ENCODE measurements at places on chromosomes 2 and 18.

- DNase-seq = no peak
Observed at GRCh38 chr2:215847056-215847455, 166.3 kb downstream of the MREG start.

GRCh38 chr2:239106314-239106908 lies 258.5 kb downstream of the TWIST2 start:
- DNase-seq = peak; percentile 64

GRCh38 chr2:20065885-20066602 lies 14.6 kb upstream of the LAPTM4A start:
- no peak for DNase-seq

- DNase-seq = no peak
Observed at GRCh38 chr2:75241696-75242095, 42.4 kb upstream of the TACR1 start.

GRCh38 chr2:179336782-179337534 lies 72.3 kb upstream of the SESTD1 start:
- DNase-seq = no peak

- no peak for DNase-seq
Observed at GRCh38 chr2:137380610-137381009, 583.7 kb upstream of the HNMT start.

DNA sequence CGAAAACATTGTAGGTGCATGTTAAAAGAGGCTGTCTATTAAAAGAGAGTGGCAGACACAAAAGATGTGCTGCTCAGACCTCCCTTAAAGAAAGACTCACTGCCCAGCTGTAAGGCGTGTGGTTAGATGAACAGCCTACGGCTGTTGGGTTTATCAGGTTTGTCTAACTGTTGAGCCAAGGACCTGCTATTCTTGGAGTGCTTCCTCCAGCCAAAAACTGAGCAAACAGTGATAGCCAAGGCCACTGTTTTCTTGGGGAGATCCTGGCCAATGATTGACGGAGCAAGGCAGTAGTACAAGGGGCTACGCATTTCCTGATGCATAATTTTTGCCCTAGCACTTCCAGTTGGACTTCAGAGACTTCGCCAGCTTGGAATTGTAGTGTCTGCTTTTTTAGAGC lies 1.4 kb upstream of the RAB3GAP1 start:
- no peak for DNase-seq

DNA sequence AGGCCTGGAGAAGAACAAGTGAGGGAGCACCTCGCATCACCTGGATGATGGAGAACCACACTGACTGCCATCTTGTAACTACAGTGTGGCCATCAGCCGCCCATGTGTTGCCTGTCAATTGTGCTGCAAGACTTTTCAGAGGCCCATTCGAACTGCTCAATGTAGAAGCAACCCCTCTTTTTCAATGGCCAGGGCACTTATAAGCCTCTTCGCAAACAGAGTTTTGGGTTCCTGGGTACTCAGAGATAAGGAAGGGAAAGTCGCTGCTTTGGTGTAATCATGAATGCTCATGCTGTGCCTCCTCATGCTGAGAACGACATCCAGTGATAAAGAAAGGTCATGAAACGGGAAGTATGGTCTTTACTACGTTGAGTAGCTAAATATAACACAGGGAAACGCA lies 143.9 kb upstream of the SLC39A10 start:
- no peak for DNase-seq

GRCh38 chr2:38237311-38237710 lies 139.8 kb downstream of the ATL2 start:
- DNase-seq = no peak

DNA sequence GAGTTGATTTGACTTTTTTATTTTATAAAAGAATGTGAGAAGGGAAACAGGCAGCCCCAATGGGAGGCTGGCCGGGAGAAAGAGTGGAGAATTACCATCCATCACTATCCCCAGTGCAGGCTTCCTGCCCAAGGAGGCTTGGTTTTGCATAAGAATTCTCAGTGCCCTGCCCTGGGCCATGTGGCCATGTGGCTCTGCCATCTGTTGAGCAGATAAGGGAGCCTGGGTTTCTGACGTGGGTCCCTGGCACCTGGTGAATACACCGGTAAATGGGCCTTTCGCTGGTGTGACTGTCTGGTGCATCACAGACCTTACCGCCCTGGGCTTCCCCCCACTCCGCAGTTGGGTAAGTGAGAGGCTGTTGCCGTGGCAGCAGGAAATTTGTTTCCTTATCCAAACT lies 54.5 kb upstream of the TMEM163 start:
- peak; percentile 53 for DNase-seq

DNA sequence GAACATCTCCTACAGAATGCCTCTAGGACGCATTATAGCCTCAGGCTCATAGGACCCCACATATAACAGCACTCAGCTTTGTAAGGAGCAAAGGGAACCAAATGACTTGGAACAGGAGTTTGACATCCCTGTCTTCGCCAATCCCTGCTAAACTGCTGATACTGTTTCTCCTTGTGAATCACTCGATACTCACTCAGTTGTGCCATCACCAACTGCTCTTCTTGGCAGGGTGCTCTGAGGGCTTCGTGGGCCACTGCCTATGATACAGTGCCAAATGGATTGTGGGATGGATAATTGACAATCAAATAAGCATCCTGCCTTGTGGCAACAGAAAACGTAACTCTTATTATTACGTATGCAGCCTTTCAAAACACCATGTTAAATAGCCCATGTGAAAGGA lies 396.3 kb downstream of the RIT2 start:
- DNase-seq = no peak

DNA sequence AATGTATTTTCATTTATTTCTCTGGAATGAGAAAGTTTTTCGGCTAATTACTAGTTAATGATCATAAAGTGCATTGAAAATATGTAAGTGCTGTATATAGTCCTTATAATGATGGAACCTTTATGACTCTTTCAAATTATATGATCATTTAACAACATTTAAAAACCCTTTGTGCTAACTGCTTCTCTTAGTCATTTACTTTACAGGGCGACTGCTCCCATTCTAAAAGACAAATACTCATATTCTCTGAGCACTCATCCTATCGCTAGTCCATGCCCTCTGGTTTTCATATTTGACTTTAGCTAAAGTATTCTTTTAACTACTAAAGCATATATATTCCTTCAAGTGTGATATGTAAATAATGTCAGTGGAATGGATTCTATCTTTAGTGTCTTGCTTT lies 168.2 kb downstream of the CDH7 start:
- no peak for DNase-seq

GRCh38 chr18:12253027-12253426 lies 1.1 kb upstream of the CIDEA start:
- DNase-seq = no peak

- DNase-seq = no peak
Observed at GRCh38 chr18:13372531-13372951, 154.0 kb downstream of the LDLRAD4 start.

GRCh38 chr2:119240311-119241204 lies 16.9 kb downstream of the STEAP3 start:
- no peak for DNase-seq

DNA sequence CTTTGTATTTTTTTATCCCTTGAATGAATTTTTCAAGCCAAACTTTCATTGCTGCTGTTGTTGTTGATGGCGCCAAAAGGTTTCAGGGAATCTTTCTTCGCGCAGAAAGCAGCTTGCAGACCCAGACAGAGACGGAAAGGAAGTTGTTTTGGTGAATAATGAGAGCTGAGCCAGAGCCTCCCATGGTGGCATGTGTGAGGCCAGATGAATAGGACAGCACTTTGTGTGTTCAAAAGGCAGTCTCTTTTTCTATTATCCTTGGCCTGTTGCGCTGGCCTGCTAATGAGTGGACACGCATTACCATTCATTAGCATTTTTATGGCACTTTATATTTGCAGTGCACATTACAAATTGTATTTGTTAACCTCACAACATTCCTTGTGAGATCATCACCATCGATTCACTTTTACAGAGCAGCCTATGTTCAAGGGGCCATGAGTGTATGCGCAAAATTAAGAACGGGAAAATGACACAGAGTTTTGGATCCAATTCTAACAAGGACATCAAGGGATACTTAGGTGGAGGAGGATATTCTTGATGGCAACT lies 754.7 kb downstream of the BCL11A start:
- DNase-seq = no peak

- no peak for DNase-seq
Observed at GRCh38 chr2:62343636-62344337, 147.9 kb downstream of the B3GNT2 start.

DNA sequence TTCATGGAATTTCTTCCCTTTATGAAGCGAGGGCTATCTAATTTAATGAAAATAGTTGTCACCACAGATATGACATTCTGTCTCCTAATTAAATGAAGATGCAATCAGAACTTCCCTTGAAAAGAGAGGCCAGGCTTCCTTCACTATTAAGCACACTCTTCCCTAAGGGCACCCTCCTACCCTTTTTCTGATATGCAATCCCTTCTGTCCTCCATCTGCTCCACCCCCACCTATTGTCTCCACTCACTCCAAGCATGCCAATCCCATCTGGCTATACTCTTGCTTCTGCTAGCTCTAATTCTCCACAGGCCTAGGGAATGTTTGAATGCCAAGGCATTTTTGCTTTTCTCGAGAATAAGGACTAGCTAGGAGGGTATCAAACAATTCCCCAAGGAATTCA lies 818.4 kb upstream of the FSHR start:
- no peak for DNase-seq

- no peak for DNase-seq
Observed at GRCh38 chr2:198544461-198544860, 740.1 kb downstream of the PLCL1 start.

DNA sequence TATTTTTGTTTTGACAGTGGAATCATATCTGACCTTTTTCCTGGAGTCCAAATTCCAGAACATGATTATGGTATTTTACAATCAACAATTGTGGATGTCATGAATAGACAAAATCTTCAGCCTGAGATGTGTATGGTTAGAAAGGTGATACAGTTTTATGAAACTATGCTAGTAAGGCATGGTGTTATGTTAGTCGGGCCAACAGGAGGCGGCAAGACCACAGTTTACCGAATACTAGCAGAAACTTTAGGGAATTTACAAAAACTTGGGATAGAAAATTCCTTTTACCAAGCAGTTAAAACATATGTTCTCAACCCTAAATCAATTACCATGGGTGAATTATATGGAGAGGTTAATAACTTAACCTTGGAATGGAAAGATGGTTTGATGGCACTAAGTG lies 137.0 kb downstream of the DNAH6 start:
- DNase-seq = no peak

DNA sequence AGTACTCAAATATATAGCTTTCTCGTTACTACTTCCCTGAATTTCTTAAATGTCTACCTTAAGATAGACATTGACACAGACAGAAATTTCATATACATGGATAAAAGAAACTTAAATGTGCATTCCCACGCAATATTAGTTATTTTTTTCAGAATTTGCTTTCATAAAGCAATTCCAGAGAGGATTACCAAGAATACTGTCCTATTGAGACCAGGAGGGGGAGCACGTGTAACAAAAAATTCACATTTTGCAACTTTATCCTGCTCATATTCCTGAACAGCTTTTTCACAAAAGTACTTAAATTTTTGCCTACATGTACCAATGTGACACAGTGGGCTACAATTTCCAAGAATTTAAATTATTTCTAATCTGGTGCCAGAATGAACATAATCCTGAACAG lies 30.7 kb upstream of the ERCC3 start:
- DNase-seq = no peak

DNA sequence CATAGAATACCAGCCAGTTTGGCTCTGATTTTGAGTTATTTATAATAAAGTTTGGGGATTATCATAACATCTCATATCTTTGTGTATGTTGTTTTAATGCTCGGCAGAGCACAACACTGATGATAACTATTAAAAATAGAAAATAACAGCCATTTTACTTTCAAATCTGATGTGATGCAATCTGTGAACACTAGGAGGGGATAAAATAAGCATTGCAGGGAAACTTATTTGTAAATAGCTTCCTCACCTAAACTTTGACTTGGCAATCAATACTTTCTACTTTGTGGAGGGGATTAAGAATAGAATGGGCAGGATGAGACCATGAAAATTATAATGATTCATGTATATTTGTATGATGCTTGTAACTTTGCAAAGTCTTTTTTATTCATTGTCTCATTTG lies 54.4 kb downstream of the USP14 start:
- DNase-seq = no peak

DNA sequence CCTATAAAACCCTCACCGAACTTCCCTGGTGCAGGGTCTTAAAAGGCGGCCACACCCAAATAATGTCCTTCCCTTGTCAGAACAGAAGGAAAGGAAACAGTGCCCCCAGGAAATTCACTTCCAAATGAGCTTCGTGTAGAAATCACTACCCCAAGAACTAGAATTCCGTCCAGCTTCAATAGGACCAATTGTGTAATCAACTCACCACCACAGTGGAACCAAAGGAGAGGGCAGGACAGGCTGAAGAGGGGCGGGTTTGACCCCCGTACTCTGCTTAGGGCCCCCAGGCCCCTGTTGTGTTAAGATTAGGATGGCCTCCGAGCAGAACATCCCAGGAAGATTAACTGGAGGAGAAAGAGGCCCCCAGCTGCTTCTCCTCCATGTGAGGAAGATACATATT lies 24.1 kb downstream of the GPR35 start:
- peak; percentile 32 for DNase-seq

DNA sequence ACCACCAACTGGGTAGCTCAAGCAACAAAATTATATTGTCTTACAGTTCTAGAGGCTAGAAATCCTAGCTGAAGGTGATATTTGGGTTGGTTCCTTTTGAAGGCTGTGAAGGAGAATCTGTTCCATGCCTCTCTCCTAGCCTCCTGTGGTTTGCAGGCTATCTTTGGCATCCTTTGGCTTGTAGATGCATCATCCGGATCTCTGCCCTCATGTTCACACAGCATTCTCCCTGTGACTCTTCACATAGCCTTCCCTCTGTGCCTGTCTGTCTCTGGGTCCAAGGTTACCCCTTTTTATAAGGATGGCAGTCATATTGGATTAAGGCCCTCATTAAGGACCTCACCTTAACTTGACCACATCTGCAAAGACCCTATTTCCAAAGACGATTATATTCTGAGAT lies 78.6 kb upstream of the MAP3K20 start:
- DNase-seq = no peak

DNA sequence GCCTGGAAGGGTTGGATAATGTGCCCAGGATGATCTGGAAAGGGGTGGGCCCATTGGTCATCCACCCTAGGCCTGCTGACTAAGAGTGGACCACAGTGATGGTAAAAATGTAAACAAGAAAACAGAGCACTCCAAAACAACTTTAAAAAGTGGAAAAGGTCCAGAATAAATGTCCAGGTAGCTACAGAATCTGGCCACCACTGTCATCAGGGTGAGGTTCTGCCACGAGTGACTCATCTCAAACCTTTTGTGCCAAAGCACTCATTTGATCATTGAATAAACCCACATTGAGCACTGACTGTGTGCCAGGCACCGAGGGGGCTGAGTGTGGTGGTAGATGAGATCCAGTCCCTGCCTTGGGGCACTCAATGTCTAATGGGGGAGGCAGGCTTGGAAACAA lies 64.9 kb downstream of the EMX1 start:
- no peak for DNase-seq

GRCh38 chr2:43220229-43220751 lies 6.1 kb downstream of the ZFP36L2 start:
- DNase-seq = no peak

GRCh38 chr18:5979176-5979888 lies 84.0 kb upstream of the TMEM200C start:
- no peak for DNase-seq

Measured in H1 (cell line).